Activated CD4-positive, alpha-beta memory T cell treated with anti-CD3 and anti-CD28 coated beads for 36 hours (primary cell): ENCODE measurements at places on chromosomes 5 and 9. TPM values are rescaled to one million over a fixed set of nuclear protein-coding genes. Genes with fewer than 3 reads are reported as not detected.

The LHX3 gene
- total RNA-seq = not detected

- DNase-seq = no peak
Observed at GRCh38 chr9:110599468-110599867, 19.9 kb upstream of the SVEP1 start.

GRCh38 chr5:66442951-66443445 is 153.2 kb upstream of the MAST4 start:
- no peak for DNase-seq

- DNase-seq = no peak
Observed at GRCh38 chr5:98651715-98652114, 121.7 kb upstream of the RGMB start.

- peak; percentile 77 for DNase-seq
Observed at GRCh38 chr5:160199410-160199911, 29.8 kb upstream of the FABP6 start.

The RNF183 gene
- total RNA-seq = 0.36 TPM

DNA sequence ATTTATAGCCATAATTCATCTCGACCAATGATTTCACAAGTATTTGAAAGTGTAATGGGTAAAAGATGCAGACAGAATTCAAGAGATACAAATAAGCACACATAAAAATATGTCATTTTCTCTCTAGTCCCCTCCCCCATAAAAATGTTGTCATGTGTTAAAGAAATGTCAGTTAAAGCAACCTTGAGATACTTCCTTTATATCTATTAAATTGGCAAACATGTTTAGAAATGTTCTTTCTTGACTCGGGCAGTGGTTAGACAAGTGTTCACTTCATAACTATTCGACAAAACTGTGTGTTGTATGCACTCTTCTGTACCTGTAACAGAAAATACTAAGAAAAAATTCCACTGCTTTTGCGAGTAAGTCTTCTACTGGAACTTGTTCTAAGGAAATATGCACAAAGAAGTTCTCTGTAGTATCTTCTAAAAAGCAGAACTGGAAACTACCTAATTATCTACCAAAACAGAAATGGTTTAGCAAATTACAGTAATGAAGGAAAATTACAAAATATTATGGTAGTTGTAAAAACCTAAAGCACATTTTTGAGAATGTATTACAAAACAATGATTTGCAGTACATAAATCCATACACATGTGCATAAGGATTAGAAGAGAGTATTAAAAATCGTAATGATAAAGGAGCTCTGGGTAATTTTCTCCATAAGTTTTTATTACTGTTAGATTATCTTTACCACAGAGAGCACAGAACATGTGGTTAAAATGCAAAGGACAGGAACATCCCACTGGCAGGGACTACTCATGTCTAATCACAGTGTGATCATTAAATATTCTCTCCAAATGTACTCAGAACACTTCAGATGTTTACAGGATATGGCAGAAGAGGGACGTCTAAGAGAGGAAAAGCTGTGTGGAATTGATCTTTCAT is 35.9 kb downstream of the FBXW2 start:
- DNase-seq = no peak

GRCh38 chr5:25358919-25359318 is 714.1 kb upstream of the CDH10 start:
- DNase-seq = no peak

The TSSK1B gene
- total RNA-seq = not detected

The GNG10 gene
- total RNA-seq = 21.7 TPM

GRCh38 chr9:129458663-129459546 is 162.0 kb downstream of the C9orf50 start:
- peak; percentile 31 for DNase-seq

- peak; percentile 8 for DNase-seq
Observed at GRCh38 chr9:92962846-92963245, 15.5 kb downstream of the FGD3 start.

The CYSRT1 gene
- 0.70 TPM for total RNA-seq

The COL23A1 gene
- total RNA-seq = 0.15 TPM

The ORM2 gene
- not detected for total RNA-seq

GRCh38 chr5:643351-643801 is 31.2 kb downstream of the CEP72 start:
- no peak for DNase-seq

DNA sequence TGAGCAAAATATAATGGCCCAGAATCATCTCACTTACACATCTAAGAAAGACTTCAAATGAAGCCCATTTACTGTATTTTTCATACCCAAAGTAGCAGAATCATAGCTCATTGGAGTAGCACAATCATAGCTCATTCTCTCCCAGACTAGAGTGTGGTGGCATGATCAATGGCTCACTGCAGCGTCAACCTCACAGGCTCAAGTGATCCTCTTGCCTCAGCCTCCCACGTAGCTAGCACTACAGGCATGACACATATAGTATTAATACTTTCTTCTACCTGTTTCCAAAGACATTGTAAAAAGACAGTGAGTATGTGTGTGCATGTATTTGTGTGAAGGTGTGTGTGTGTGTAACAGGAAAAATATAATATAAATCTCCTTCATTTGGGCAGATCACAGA is 1247.9 kb upstream of the ACO1 start:
- no peak for DNase-seq

The TEX48 gene
- total RNA-seq = 0.57 TPM

DNA sequence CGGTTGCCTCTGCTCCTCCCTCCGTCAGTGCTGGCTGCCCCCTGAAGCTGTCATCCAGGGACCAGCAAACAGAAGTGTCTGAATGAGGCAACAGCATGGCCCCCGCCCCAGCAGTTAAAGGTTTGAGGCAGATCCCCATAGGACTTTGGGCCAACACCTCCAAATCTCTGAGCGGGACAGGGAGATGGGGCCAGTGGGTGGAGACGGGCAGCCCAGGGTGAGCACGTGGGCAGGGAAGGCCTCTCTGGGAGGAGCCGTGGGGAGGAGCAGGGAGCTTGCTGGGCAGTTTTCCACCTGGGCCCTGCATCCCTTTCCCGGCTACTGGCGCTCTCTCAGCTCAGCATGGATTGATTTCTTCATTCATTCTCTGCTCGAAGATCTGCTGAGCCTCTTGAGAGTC is 39.1 kb upstream of the NOTCH1 start:
- DNase-seq = no peak

DNA sequence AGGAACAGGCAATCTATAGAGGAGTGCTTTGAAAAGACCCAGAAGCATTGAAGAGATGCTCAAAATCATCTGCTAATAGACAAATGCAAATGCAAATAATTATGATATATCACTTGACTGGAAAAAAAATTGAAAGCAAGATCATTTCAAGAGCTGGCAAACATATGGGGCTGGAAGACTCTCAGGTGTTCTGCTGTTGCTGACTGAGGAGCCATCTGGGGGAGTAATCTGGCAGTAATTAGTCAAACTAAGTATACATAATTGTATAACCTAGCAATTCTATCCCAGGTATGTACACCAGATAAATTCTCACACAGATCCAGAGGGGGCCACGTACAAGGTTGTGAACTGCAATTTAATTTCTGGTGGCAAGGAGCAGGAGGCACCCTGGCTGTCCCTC is 4.6 kb upstream of the HMHB1 start:
- DNase-seq = no peak

DNA sequence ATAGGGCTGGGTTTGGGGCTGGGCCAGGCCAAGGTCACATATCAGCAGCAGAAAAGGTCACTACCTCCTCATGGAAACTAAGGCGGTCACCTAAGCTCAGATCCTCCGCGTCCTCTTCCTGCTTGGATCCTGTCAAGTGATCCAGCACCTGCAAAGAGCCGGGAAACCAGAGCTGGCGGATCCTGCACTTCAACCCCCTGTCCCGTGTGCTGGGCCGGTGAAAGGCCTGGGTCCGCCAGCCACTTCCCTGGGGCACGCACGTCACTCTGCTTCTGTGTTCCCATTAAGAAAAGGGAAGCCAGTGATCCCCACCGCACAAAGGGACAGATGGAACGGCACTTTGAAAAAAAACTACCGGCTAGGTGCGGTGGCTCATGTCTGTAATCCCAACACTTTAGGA is 61.3 kb upstream of the STXBP1 start:
- DNase-seq = no peak

- DNase-seq = no peak
Observed at GRCh38 chr5:179862891-179863290, 4.3 kb upstream of the MRNIP start.

DNA sequence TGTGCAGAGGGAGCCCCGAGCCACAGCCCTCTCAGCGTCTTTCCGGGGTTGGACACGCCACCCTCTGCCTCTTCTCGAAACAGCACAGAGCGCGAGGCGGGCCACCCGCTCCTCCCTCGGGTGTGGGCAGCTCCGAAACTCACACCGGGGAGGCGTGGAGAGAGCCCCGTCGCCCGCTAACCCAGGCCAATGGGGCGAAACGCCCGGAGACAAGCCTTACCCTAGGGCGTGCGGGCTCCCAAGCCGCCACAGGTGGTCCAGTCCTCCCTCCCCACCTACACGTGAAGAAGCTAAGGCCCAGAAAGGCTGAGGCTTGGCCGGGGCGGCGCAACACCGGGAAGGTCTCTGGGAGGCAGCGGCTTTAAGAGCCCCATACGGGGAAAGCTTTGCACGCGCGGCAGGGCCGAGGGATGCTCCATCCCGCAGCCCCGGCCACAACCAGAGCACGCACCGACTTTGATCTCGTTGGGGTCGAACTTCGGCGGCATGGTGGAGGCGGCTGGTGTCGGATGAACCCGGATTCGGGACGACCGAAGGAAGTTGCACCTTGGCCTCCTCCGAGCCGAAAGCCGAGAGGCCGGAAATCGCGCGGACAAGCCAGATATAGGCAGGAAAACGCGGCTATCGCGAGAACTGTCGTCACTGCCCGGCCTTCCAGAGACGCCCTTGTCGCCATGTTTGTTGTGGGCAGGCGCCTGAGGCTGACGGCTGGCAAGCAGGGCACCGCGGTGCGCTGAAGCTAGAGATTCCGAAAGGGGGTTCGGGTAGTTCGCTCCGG is at the start of the genes LRSAM1 and RPL12:
TSS of gene LRSAM1 (plus strand) at position 681 of the 778 bp plus-strand sequence. CDS start 3,018 bp downstream, outside the sequence.
TSS of gene RPL12 (minus strand) at position 577 of the 778 bp plus-strand sequence. CDS start at position 488, 89 bp downstream.
- peak; percentile 97 for DNase-seq

The FCHSD1 gene
- total RNA-seq = 40.1 TPM

- DNase-seq = no peak
Observed at GRCh38 chr9:93167185-93167584, 16.8 kb upstream of the WNK2 start.
